NCI-H345 (cell line): ENCODE measurements at places on chromosomes 7 and 10.

DNA sequence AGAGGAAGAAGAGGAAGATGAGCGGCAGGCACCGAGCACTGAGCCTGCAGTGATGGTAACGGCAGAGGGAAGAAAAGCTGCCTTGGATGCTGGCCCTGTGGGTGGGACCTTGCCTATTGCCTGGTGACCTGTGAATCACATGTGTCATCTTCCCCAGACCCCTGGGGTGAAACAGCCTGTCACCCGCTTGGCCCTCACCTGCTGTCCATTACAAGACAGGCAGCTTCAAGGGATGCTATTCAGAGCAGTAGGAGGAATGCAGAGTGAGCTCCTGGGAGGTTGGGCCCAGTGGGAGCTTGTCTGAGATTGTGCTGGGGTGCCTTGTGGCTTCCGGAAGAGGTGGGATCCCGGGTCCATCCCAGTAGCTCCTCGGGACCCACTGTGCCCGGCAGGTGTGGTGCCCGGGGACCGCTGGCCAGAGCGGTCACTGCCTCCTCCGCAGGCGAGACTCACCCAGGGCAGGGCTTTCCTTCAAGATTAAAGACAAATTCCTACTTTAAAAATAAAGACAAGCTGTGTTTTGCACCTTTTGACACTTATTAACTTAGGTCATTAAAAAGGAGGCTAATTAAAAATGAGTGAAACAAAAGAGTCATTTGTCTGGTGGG is 440.2 kb upstream of the MKI67 start:
- DNase-seq: no peak

DNA sequence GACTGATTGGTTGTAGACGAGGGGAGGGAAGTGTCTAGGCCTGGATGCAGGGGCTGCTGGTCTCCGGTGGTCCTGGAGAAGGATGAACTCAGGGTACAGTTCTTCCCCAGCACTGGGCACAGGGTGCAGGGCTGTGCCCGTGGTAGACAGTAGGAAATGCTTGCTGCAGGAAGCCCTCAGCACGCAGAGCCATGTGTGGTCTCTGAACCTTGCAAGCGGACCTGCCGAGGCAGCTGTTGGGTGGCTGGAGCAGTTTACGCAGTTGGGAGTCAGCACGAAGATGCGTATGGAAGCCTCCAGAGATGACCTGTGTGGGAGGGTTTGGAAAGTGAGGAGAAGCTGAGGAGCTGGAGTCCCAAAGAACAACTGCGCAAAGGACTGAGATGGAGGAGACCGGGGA is 39.0 kb downstream of the DOCK1 start:
- no peak for DNase-seq

GRCh38 chr7:106021151-106022067 is 58.3 kb downstream of the CDHR3 start:
- DNase-seq: peak; percentile 89

GRCh38 chr7:36943591-36944435 is 219.5 kb upstream of the AOAH start:
- DNase-seq: no peak

- DNase-seq: no peak
Measured at GRCh38 chr7:44148961-44149536, 7.9 kb upstream of the MYL7 start.

DNA sequence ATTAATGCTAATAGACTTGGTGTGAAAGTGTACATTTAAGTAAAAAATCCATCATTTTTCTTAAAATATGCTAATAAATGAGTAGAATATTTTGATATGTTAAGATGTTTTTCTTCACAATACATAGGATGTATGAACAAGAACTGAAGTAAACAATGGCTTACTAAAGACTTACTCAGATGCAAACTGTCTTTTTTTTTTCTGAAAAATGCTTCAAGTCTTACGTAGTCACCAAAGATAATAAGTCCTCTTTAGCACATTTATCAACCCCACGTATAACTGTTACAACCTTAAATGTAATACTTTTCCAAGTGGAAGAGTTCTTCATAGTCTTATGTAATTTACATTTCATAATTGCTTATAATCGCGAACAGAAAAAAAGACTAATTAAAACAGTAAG is 54.8 kb downstream of the MDFIC start:
- peak; percentile 0 for DNase-seq

DNA sequence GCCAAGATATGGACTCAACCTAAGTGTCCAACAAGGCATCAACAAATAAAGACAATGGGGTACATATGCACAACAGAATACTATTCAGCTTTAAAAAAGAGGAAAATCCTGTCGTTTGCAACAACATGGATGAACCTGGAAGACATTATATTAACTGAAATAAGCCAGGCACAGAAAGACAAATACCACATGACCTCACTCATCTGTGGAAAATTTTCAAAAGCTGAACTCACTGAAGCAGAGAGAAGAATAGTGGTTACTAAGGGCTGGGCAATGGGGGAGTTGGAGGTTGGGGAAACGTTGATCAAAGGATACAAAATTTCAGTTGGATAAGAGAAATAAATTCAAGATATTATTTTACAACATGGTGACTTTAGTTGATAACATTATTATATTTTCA is 221.4 kb upstream of the PITRM1 start:
- DNase-seq: no peak

DNA sequence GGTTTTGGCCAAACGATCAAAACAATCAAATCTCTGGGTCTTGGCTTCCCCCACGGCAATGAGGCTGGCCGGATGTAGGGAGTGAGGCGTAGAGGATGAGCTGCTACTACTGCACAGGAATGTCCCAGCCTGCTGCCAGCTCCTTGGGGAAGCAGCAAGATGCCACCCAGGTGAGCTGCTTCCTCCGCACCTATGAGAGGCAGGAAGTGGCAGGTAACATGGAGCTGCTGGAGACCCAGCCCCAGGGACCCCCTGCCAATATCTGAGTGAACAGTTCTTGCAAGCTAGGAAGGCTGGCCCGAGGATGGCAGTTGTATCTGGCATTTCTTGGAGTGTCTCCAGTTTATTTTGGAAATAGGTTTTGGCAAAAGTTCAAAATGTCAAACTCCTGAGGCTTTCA is 413.5 kb downstream of the DNAJB6 start:
- DNase-seq: no peak

DNA sequence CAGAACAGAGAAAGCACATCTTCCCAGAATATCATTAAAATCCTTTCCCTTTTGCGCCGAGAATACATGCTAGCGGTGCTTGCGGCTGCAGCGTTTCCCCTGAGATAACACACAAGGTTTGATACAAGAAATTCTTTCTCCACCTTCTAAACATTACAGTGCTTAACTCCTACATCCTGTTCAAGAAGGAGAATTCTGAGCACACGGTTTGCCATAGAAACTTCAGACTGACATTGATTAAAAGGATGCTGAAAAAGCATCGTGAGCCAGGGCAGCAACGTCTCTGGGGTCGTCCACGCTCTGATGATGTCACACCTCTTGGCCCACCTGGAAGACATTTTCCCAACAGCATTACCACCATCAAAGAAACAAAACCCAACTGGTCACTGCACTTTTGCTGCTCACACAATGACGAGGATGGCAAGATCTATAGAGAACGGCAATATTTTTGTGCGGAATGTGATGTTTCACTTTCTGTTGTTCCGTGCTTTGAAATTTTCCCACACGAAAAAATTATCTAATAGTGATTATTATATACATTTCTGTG is 27.0 kb upstream of the PRSS1 start:
- no peak for DNase-seq

DNA sequence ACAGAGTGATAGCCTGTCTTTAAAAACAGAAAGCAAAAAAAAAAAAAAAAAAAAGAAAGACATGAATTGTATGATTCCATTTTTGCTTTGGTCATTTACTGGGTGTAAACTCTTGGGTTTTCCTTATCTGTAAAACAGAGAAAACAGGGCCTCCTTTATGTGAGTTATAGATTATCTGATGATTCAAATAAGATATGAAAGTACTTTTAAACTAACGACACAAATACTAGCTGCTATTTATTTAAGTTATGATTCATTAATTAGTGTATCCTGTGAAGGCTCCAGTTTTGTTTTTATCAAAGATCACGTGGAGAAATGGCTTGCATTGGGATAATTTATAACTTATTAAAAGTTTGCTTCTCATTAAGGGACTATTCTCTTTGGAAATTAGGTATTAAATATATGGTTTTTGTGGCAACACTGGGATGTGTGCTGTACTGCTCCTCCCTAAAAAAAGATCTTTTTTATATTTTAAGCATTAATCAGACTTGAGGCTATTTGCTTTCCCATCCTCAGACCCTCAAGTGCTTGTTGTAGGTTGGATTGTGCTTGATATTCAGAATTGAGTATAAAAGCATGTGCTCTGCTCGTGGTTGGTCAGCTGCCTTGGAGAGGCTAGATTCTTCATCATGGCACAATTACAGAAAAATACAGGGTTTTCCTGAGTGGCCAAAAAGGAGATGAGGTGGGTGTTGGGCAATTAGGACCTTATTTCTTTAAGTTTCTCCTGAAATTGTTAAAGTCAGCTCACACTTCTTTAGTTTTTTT is 39.9 kb downstream of the NRG3 start:
- DNase-seq: no peak

GRCh38 chr7:134845461-134845860 is 66.0 kb downstream of the CALD1 start:
- no peak for DNase-seq

GRCh38 chr7:99767662-99768061 is 16.3 kb downstream of the CYP3A4 start:
- DNase-seq: no peak

GRCh38 chr10:59517996-59518395 is 155.6 kb upstream of the FAM13C start:
- no peak for DNase-seq

GRCh38 chr10:59991661-59992060 is 85.3 kb upstream of the CCDC6 start:
- DNase-seq: peak; percentile 82

GRCh38 chr10:23293145-23293724 is 51.4 kb downstream of the C10orf67 start:
- DNase-seq: no peak

DNA sequence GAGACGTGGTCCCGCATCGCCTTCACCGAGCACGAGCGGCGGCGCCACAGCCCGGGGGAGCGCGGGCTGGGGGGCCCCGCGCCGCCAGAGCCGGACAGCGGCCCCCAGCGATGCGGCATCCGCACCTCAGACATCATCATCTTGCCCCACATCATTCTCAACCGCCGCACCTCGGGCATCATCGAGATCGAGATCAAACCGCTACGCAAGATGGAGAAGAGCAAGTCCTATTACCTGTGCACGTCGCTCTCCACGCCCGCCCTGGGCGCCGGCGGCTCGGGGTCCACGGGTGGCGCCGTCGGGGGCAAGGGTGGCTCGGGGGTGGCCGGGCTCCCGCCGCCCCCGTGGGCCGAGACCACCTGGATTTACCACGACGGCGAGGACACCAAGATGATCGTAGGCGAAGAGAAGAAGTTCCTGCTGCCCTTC is 737 bp downstream of the CNNM2 start:
- DNase-seq: peak; percentile 20

GRCh38 chr7:16985621-16986020 is 103.8 kb upstream of the AGR3 start:
- peak; percentile 33 for DNase-seq

GRCh38 chr7:144133307-144133706 is 10.3 kb downstream of the OR2A14 start:
- DNase-seq: no peak

DNA sequence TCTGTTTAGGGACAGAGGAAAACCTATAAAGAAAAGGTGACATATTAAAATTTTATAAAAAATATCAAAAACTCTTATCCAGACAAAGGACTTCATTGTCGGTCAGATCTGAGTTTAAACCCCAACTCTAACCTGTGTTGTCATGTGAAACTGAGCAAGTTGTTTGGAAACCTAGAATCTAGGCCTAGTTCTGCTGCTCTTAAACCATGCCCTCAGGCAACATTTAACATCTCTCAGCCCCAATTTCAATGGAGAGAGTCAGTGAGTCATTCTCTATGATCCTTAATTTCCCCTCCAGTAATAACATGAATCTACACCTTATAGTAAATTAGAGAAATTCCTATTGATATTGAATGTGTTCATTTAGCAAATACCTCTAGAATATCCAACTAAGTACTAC is 192.3 kb downstream of the IMMP2L start:
- DNase-seq: no peak

- no peak for DNase-seq
Measured at GRCh38 chr7:116213361-116214130, 3.2 kb downstream of the TES start.

DNA sequence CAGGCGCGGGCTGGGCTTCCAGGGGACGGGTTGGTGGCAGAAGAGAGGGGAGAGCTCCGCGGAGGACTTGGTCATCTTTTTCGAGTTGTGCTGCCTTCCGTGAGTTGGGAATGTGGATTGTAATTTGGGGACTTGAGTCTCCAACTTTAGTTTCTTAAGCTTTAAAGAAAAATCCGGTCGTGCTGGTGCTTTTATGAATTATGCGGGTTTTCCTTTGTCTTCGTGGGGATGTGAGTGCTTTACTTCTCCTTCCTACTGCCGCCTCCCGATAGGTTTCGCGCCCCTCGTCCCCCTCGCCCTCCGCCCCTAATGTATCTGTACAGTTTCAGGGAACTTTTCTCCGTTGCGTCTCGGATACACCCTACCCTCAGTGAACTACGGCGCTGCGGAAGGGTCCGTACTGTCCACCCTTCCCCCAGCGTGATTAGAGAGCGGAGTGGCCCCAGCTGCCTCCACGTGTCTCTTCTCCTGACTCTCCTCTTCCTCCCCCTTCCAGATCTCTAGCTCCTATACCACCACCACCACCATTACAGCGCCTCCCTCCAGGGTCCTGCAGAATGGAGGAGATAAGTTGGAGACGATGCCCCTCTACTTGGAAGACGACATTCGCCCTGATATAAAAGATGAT is 649 bp downstream of the SCD start:
- DNase-seq: no peak

DNA sequence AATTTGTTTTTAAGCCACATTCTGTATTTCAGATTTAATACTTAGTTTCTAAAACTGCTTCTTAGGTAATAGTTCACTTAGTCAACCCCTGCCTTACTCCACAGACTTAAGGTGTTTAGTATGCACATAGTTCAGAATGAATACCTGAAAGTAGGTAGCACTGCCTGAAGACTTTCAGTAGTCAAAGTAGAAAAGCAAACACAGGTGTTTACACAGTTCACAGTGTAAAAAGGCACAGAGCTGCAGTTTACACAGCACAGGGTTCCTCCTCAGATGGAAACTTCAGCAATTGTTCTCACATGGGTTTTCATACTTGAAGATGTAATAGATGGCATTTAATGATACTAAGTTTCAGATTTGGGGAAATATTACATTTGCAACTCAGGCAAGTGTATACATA is 3.1 kb upstream of the PKD1L1 start:
- peak; percentile 6 for DNase-seq

GRCh38 chr10:117184821-117185220 is 12.5 kb upstream of the KCNK18 start:
- DNase-seq: no peak
